ENCODE measurements at places on chromosomes 4 and X.

DNA sequence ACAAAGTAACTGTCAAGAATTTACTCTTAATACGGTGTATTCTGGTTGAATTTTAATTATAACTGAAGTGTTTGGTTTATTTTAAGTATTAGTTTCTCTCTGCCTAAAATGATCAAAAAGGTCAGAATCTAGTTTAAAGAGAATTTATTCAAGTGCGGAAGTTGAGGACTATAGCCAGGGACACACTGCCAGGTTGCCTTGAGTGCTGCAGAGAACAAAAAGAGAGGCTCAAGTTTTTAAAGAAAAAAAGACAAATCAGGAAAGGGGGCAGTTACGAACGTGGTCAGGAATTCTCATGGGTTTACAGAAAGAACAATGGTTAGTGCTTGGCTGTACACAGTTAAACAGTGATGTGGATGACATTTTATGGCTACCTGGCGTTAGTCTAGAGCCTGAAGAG is 81.3 kb downstream of the SNX25 start:
- DNase-seq: no peak

- no peak for DNase-seq
These were observed 50.1 kb downstream of the DHRSX start for GRCh38 chrX:2450681-2451080.

GRCh38 chrX:348461-349117 is 30.0 kb upstream of the GTPBP6 start:
- no peak for DNase-seq

DNA sequence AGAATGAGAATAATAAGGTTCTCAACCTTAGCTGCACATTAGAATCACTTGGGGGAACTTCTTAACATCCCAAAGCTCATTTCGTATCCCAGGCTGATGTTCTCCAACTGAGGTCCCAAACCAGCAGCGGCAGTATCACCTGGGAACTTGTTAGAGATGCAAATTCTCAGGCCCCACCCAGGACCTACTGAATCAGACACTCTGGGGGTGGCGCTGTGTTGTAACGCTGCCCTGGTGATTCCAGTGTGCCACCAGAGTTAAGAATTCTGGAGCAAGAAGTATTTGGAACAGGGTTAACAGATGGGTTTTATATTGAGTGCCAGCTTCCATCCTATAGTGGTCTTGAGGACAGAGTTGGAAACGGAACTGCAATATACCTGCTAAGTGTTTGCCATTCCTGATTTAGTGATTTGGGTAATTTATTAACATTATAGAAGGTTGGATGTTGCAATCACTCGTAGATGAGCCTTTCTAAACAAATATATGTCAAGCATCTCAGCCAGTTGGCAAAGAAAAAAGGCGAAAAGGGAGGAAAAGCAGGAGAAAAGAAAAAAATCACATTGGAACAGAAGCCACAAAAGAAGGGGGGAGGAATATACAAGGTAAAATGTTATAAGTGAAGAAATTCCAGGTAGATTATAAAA is 141.0 kb downstream of the ARX start:
- DNase-seq: no peak

GRCh38 chr4:88907478-88907877 is 149.5 kb downstream of the FAM13A start:
- DNase-seq: no peak

GRCh38 chrX:23770142-23770541 is 12.8 kb upstream of the SAT1 start:
- no peak for DNase-seq

GRCh38 chr4:140242357-140243277 is 88.6 kb upstream of the MAML3 start:
- DNase-seq: no peak

DNA sequence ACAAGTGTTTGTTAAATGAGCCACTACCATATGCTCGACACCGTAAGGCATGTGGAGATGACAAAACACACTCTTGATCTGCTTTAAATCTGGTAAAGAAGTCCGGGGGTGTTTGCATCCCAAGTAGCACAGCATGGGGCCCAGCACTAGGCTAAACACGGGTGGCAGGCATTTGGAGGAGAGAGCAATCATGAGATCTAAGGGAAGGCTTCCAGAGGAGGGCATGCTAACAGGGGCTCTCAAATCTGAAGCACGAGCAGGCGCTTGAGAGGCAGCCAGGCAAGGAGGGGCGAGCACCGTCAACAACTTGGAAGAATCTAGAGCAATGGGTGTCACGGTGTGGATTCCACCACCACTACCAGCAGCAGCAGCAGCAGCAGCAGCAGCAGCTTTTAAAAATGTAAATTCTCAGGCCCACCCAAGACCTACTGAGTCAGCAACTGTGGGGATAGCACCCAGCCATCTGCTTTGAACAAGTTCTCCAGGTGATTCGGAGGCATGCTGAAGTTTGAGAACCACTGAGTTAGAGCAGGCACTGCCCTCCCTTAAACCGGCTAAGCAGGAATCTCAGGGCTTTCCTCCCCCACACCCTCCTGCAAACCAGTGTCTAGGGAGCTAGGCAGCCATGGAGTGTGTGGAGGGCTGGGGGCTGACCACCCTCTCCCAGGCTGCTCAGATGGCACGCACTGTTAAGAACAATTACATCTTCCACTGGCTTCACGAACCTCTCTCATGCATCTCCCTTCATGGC is 70.2 kb upstream of the MAP3K15 start:
- DNase-seq: no peak

GRCh38 chr4:55051532-55051931 is 73.9 kb downstream of the KDR start:
- no peak for DNase-seq

GRCh38 chrX:68084765-68085164 is 348.5 kb downstream of the OPHN1 start:
- DNase-seq: no peak

GRCh38 chr4:141019768-141020167 is 113.5 kb downstream of the RNF150 start:
- DNase-seq: no peak

DNA sequence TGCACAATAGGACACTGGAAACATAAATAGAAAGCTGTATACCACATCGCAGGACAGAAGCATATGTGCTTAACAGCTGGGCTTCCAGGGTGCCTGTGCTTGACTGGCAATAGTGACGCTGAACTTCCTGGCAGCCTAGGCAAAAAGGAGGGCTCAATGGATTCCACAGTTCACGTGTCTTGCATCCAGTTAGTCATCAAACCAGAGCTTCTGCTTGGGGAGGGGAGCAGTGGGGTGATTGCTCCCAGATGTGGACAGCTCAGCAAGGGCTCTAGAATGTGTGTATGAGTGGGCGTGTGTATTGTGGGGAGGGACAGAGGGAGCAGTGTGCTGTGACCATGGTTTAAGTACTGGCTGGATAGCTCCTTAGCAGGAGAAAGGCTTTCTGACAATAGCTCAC is 2.3 kb downstream of the PRRG3 start:
- DNase-seq: no peak

DNA sequence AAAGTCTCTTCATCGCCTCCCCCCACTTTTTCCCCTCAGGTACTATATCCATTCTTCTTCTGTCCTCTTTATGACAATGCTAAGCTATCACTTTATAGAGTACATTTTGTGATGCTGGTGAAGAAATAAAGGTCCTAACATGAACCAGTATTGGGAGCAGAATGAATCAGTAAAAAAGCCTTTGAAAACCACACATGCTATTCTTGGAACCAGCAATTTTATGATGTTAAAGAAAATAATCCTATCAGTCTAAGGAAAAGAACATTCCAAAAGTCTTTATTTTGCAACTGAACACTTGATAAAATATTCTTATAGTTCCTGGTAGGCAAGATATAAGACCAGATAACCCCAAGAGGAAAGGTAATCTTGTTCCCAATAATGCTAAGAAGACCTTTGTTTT is 107.8 kb upstream of the MCF2 start:
- DNase-seq: no peak

GRCh38 chr4:133910165-133910564 is 291.4 kb downstream of the PABPC4L start:
- no peak for DNase-seq

DNA sequence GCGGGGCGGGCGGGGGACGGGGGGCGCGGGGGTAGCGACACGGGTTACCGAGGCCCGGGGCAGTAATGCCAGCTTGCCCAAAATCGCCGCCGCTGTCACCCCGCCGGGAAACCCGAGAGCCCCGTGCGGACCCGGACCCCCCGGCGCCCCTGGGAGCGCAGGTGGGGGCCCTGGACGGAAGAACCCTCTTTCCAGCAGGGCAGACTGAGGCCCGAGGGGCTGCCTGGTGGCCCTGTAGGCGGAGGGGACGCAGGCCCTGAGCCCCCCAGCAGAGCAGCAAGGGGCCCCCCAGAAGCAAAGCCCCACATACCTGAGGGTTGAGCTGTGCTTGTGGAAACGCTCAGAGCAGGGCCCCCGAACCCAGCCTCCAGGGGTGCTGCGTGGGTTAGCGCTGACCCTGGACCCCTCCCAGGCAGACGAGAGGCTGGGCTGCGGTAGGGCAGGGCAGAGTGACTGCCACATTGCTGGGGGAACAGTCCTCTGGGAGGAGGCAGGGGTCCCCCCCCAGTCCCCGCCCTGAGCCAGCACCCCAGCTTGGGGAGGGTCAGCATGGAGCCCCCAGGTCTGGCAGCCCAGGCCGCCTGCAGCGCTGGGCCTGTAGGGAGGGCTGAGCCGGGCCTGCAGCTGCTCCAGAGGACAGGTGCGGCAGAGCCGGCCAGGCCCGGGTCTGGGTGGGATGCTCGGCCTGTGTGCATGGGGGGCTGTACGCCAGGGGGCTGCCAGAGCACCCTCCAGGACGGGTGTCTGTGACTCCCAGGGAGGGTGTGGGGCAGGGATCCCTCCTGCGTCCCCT is 646 bp downstream of the DOK7 start:
- no peak for DNase-seq

GRCh38 chr4:167838686-167839085 is 253.7 kb upstream of the ANXA10 start:
- DNase-seq: no peak
